ENCODE measurements at places on chromosomes 4 and X. TPM values are rescaled to one million over a fixed set of nuclear protein-coding genes. Genes with fewer than 3 reads are reported as not detected.

GRCh38 chr4:17616283-17616682, 1.8 kb downstream of the MED28 start:
- DNase-seq = no peak

- DNase-seq = no peak
These were observed 81.6 kb downstream of the ZFX start for GRCh38 chrX:24231131-24231540.

The NUDT9 gene
- 14.7 TPM for total RNA-seq

The DUSP21 gene
- total RNA-seq = not detected

The TKTL2 gene
- total RNA-seq = not detected

DNA sequence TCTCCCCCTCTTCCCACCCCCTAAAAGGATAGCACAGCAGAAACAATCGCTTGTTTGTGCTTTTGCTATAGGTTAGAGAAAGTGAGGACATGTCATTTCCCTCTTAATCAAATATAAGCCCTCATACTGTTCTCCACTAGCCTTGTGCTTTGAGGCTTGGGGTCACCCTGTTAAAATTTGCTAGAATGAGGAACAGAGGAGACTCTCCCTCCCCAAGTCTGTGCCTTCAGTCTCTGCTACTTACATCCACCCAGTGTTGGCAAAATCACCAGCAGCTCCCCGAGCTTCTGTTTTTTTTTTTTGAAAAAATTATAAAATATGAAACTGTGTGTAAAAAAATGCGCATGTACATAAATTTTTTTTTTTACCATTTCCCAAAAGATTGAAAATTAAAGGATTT, 19.3 kb downstream of the KLF3 start:
- DNase-seq = no peak

The SLC16A2 gene
- 0.99 TPM for total RNA-seq

DNA sequence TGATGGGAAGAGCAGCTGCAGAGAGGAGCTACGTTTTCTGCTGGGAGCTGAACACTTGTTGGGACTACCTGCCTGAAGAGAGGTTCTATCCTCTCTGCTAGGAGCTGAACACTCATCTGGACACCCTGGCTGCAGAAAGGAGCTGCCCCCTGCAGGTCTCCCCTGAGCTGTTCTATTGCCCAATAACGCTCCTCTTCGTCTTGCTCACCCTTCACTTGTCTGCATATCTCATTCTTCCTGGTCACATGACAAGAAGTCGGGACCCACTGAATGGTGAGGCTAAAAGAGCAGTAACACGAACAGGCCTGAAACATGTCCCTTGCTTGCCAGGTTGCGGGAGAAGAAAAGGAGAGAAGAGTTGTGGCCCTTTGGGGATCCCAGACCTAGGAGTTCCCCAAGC, 27.8 kb downstream of the NAA11 start:
- DNase-seq = no peak
